Activated naive CD4-positive, alpha-beta T cell treated with anti-CD3 and anti-CD28 coated beads, Interleukin-2, amount 50 U/mL, for 72 hours (primary cell): ENCODE measurements at places on chromosomes 11 and 22.

DNA sequence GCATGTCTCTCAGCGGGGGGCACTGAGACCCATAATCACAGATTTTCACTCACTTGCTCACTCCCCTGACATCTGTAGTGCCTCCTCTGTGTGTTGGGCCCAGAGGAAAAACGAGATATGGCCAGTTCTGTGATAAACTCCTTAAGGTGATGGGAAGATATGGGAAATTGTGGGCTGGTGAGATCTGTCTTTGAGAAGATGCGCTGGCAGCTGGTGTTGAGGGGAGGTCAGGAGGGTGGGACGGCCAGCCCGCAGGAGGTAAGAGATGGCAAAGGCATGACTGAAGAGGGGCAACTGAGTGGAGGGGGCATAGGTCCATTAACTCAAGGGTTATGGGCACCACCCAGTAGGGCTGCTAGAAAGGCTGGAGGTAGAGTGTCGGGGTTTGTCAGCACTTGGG is 60.1 kb upstream of the CLTCL1 start:
- DNase-seq, result no peak

GRCh38 chr22:42641801-42642413 is 1.5 kb upstream of the ATP5MGL start:
- no peak for DNase-seq

DNA sequence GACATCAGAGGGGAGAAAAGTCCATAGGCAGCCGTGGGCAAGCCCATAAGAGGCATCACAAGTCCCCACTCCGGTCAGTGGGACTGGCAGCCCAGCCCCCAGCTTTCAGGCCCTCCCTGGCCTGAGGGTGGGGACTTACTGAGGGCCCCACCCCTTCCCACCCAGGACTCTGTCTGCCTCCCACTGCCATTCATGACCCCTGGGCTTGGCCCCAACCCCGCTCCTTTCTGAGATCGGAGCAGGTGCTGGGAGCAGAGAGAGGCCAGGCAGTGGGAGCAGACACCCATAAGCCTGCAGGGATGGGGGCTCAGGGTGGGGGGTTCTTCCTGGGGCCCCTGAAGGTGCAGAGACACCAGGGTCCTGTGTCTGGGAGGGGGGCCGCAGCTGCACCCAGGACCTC is 5.1 kb downstream of the UPK2 start:
- DNase-seq, result no peak

- DNase-seq, result no peak
Observed at GRCh38 chr22:22519591-22519990, 479 bp downstream of the ZNF280A start.

DNA sequence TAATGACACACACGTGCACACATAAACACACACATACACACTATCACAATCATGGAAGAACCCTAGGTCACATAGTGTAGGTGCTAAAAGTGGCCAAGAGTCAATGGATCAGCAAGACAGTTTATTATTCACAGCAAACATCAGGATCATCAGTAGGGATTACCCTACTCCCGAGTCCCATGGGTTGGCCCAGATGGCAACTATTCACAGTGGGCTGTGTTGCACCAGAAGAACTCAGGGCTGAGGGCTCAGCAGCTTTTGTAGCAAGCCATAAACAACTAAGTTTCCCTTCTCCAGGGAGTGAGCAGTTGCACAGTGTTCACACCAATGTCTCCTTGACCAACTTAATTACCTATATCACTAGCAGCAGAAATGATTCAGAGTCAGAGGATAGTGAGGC is 20.8 kb downstream of the PRDM11 start:
- no peak for DNase-seq

DNA sequence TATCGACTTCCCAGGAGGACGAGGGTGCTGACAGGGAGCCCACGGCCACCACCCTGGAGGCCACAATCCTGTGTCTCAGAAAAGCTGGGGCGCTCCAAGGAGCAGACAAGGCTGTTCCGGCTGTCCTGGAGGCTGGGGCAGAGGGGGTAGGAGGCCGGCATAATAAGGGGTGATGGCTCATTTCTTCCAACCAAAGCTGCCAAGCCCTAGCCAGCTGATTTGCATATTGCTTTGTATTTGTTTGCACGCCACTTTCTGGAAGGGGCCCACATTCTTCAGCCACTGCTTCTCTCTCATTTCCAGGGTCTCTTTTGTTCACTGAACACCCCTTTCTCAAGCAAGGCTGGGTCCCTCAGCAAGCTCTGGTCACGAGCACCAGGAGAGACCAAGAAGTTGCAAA is 4.7 kb downstream of the PDE2A start:
- DNase-seq, result no peak
